ENCODE measurements at places on chromosomes 1 and 21. TPM values are rescaled to one million over a fixed set of nuclear protein-coding genes. Genes with fewer than 3 reads are reported as not detected.

GRCh38 chr21:37383086-37383485, 16.5 kb downstream of the DYRK1A start:
- DNase-seq, result no peak

Gene TPR
- 59.2 TPM for total RNA-seq

- DNase-seq, result peak; percentile 7
Observed at GRCh38 chr1:188782220-188782841, 1695.3 kb downstream of the BRINP3 start.

Gene PDPN
- 65.2 TPM for total RNA-seq

DNA sequence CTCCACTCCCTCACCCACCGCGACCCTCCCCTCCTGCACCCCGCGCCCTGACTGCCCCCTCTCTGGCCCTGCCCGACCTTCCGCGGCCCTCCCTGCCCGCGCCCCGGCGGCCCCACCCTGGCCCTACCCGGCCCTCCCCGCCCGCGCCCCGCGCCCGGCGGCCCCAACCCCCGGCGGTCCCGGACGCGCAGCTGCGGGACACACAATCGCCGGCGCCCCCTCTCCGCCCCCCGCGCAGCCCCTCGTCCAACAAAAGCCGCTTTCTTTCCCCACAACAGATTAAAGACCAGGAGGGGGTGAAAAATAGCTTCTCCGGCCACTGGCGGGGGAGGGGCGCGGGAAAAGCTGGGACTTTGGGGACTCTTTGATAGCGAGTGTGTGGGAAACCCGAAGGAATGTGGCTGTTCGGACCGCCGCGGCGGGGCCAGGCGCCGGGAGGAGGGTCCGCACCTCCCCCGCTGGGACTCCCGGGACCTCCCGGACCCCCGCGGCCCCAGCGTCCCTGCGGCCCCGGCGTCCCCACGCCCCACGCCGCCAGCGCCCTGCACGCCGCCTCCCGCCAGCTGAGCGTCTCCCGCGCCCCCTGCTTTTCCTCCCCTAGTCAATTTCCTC, 8.8 kb upstream of the ID3 start:
- no peak for DNase-seq

DNA sequence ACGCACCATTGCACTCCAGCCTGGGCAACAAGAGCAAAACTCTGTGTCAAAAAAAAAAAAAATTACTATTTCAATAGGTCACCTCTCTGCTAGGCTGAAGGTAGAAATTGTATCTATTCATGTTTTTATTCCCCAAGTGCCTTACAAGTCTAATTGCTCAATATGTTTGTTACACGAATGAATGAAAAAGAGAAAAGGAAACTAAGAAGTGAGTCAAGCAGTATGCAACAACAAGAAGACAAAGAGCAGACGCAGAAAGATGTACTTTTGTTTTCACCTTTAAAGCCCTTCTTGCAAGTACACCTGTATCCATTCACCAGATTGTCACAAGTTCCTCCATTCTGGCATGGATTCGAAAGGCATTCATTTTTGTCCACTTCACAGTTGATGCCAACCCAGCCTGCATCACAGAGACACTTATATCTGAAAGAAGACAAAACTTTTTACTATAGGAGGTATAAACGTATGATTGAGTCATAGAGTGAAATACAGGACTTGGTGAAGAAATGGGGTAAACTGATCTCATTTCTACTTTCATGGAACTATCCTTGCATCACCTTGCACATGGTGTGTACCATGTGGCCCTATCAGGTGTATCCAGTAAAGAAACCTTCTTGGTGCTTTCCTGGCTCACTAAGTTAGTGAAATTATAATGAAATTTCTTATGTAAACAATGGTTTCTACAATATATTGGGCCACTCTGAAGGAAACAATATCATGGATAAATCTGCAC, 57.1 kb upstream of the ADAM30 start:
- no peak for DNase-seq

Gene HCRTR1
- not detected for total RNA-seq

Gene MSH4
- total RNA-seq, result 0.07 TPM

- DNase-seq, result peak; percentile 63
Observed at GRCh38 chr1:44031252-44032169, at the start of gene SLC6A9. TSS of gene SLC6A9 (minus strand) at chr1:44031462. CDS start at chr1:44024277, 7,185 bp downstream.

DNA sequence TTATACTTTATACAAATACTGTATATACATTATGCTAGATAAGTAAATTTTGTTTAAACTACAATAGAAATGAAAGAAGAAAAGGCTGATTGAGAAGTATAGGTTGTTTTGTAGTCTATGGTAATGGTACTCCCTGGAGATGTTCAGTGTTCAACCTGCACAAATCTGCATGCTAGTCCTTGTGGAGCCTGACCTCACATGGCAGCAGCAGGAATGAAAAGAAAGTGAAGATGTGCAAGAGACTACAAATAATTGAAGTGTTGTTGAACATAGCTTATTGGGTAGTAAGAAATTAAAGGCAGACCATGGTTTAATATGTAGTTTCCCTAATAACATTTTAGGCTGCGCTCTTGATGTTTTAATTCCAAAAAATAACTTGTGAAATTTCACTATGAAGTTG, 201.2 kb downstream of the TGFB2 start:
- DNase-seq, result no peak

All from foreskin keratinocyte (primary cell).